Adipocyte (in vitro differentiated cells): ENCODE measurements at places on chromosomes 11 and 22.

DNA sequence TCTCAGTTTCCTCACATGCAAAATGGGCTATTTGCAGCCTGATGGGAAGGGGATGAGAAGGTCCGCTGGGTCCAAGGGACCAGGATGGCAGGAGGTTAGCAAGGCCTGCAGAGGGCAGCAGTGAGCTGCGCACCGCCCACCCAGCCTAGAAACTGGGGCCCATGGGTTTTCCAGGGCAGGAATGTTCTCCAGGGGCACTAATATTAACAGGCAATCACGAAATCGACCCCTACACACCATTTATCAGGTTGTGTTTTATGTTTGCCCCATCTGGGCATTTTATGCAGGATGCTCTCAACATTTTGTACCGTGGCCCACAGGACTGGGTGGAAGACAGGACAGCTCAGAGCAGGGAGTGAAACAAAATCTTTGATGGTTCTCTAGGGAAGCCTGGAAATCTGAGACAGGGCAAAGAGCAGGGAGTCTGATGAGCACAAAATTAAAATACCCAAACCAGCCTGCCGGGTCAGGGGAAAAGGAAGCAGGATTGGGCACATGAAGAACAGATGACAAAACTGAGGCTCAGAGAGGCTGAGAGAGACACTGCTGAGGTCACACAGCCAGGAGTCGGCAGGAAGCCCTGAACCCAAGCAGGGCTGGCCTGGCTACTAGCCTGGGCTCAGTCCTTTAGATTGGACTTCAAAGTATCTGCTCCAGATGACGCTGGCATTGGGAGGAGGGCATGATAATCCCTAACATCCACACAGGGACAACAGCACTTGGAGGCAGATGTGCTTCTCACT, 1.6 kb upstream of the BCR start:
- DNase-seq: peak; percentile 85

- DNase-seq: no peak
These were observed 1.9 kb downstream of the KCNQ1 start for GRCh38 chr11:2446590-2447252.

GRCh38 chr11:78772186-78772585, 197.5 kb upstream of the NARS2 start:
- DNase-seq: no peak

DNA sequence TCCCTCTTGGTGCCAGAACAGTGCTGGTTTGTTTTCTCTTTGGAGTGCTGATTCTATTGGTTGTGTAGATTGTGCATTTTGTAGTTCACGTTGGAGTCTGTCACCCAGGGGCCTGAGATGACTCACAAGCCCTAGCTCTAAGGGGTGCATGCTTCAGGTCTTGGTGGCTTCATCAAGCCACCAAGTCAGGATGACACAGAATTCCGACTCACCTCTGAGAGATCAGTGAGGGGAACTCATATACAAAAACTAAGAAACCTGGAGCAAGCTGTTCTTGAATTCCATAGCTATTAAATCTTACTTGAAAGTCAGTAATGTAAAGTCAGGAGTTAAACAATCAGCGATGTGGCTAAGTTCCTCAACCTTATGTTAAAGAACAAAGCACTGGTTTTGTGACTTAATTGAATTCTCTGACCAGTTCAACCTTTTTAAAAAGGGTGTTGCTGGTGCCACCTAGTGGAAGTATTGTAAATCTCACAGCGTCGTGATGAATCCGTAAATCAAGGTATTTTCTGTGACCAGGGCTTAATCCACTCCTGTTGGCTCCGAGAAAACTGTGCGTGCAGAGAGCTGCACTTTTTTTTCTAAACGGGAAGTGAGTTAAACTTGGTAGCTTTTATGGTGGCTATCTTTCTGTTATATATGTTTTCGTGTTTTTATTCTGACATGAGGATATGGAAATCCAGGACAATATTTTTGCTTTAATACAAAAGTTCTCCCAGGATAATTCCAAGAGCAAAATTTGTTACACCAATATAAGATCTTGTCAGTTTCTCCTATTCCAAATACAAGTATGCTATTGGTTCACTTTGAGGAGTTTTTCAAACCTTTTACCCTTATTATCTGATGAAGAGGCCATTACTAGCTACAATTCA, 14.6 kb downstream of the MMP13 start:
- peak; percentile 90 for DNase-seq

- no peak for DNase-seq
These were observed 163.4 kb upstream of the NECTIN1 start for GRCh38 chr11:119892311-119892808.

DNA sequence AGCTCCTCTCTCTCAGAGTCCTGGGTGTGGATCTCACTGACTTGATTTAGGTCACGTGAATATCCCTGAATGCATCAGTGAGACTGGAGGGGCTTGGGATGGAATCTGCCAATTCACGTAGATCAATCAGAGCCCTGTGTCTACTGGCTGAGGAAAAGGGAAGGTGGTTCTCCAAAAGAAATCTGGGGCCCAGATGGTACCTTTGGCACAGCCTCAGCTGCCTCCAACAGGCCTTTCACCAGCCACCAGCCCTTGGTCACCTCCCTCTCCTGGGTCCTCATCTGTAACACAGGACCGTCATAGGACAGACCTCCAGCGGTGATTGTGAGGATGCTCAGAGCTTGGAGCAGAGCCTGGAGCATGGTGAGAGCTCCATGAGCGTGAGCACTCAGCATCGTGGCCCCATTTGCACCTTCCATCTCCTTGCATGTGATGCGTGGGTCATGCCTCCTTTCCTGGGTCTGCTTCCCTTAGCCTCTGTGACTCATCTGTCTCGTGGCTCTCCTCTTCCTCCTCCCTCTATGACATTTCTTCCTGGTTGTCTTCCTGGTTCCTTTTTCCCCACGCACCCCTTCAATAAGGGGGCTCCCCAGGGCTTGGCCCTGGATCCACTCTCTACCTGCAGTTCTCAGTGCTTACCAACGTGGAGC, 7.5 kb upstream of the MIEF1 start:
- DNase-seq: no peak

DNA sequence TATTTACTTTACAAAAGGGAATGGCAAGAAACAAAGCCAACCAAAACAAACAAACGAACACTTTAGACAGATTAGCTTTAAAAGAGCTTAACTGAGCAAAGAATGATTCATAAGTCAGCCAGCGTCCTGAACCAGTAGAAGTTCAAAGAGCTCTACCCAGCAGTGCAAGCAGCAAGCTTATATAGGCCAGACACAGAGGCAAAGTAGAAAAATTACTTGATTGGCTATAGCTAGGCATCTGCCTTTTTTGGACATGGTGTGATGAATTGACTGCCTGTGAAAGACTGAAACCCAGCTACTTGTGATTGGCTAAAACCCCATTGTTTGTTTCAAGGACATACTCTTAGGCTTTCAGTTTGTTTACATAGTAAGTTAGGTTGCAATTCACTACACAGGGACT, 2120.0 kb upstream of the RAG2 start:
- DNase-seq: no peak

- DNase-seq: no peak
These were observed 251.3 kb downstream of the SBF2 start for GRCh38 chr11:10042699-10043098.

DNA sequence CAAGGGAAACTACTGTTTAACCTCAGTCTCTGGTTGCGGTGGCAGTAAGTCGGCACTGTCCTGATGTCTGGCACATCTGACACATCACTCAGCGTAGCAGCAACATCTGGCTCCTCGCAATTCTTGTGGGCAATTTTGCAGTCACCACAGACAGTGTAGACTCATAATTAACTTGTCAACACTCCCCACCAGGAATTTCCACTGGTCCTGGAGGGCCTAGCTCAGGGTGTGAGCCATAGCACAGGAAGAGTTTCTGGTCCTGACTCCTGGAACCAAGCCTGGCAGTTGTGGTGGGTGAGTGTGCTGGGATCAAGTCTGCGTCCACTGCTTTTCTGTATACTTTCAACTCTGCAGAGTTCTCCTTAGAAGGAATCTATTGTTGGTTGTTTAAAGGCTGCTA, 209.7 kb downstream of the SNX19 start:
- no peak for DNase-seq

DNA sequence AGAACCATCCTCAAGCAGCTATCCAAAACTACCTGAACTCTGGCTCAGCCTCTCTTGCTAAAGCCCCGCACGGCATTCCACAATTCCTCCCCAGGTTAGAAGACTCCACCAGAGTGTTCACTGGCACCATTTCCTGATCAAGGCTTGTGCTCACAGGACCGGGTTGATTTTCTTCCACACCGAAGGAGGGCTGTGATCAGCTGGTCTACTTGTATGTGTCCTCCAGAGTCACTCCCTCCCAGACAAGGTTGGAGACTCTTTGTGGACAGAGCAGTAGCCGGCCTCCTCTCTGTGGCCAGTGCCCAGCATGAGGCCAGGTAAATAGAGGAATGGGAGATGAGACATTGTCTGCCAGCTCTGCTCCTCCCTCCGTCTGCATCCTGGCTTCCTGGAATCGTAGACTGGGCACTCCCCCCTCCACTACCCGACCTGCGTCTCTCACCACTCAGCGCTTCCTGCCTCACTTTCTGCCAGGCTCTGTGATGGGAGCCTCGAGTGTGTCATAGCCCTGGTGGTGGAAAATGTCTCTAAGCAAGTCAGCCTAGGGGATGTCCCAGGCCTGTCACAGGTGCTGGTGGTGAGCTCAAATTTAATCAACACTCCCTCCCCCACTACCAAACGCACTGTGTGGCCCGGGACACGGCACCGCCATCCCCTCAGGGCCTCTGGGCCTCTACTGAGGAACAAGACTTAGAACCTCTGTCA, 12.5 kb upstream of the TMPRSS6 start:
- DNase-seq: peak; percentile 7

DNA sequence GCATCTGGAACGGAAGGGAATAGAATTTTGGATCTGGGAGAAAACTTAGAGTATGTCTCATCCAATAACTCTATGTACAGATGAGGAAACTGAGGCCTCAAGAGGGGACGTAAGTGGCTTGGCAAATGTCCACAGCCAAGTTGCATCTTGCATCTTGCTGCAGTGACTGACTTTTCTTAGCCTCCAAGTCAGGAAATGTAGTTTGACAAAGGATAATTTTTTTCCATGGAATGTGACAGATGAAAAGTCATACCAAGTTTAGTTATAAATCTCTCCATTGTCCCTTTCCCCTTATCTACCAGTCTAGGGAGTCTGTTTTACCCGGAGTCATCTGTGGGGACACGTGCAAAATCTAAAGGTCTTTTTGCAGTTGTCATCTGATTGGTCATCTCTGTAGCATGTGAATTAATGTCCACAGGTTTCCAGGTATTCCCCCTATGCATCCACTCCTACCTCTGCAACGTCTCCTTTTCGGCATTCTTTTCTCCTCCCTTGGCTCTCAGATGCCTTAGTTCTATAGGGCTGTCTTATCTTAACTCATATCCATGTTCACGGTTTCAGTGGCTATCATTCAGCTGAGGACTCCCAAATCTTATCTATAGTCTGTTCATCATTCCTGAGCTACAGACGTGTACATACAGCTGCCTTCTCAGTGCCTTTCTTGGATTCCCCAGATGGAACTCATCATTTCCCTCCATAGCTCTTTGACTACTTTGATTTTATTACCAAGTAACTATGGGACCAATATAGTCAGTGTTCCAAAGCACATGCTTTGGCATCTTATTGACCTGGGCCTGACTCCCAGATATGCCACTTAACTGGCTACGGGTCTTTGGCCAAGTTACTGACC, 139.5 kb upstream of the TIMP3 start:
- DNase-seq: peak; percentile 51

DNA sequence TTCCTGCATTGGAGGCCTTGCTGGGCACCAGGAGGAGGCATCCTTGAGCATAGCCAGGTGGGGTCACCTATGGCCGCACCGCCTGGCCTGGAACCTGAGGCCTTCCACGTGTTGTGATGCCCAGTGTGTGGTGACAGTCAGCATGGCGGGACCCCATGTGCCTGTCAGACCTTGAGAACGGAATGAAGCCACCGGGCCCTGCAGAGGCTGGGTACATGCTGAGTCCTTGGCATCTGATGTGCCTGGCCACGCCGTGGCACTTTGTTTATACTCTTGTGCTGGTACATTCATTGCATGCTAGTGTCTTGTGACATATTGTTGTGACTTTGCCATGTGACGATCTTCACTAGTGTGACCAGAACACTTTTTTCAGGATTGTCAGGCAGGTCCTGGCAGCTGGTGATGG, 8.5 kb upstream of the MYO7A start:
- DNase-seq: no peak

- peak; percentile 75 for DNase-seq
These were observed 15.7 kb downstream of the DTX4 start for GRCh38 chr11:59187587-59187986.

DNA sequence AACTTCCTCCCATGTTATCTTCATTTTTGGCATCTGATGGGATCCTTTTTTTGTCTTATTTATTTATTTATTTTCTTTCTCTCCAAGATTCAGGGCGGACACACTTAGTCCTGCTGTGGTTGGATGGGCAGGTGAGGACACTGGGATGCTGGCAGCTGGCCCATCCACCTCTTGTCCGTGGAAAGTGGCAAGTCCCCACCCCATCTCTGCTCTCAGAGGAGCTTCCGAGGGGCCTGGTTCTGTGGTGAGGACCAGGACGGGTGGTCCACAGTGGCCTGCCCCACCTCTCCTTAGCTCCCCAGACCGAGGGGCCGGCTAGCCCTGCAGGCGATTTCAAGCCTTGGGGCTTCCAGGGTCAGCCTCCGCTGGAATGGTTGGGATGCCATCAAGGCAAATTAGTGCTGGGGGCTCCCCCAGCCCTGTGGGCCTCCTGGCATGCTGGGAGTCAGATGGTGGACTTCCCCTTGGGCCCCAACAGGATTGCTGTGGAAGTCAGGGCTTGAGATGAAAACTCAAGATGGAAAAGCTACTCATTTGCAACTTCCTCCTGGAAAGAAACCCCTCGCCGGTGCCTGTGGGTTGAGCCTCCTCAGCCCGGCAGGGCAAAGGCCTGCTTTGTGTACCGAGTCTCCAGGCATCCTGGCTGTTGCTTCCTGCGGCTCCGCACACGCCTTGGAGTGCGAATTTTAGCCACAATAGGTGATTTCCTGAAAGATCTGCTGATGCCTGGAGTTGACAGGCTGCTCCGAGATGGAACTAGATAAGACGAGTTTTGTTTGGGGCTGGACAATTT, 31.2 kb upstream of the LINC01488 start:
- no peak for DNase-seq

DNA sequence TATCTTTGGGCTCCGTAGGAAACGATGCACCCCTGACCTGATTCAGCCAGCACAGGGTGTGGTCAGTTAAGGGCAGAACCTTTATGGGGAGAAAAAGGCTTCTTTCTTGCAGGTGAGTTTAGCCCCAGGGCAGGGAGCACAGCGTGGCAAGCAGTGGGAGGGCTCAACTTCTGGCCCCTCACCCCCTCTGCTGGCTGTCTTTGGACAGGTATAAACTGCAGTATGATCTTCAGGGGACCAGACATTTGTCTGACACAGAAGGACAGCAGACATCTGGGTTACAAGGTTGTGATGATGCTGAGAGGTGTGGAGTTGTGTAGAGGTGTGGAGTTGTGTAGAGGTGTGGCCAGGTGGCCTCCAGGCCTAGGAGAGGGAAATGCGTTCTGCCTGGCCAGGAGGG, 324.0 kb upstream of the PLET1 start:
- no peak for DNase-seq

GRCh38 chr11:121889931-121890330, 226.1 kb downstream of the BLID start:
- DNase-seq: peak; percentile 65

GRCh38 chr11:9701799-9702198, 37.9 kb downstream of the SWAP70 start:
- no peak for DNase-seq

- DNase-seq: peak; percentile 45
These were observed 144.7 kb downstream of the ENTHD1 start for GRCh38 chr22:39748877-39749276.

- peak; percentile 43 for DNase-seq
These were observed 347.3 kb upstream of the RAG2 start for GRCh38 chr11:36945384-36945783.

- no peak for DNase-seq
These were observed 843.4 kb downstream of the TBC1D22A start for GRCh38 chr22:47605886-47606285.

- DNase-seq: no peak
These were observed 44.4 kb downstream of the ARRB1 start for GRCh38 chr11:75307058-75307457.
